ENCODE measurements at places on chromosomes 7 and 10.

GRCh38 chr10:93006435-93007039 is 54.1 kb upstream of the CYP26C1 start:
- DNase-seq = no peak

DNA sequence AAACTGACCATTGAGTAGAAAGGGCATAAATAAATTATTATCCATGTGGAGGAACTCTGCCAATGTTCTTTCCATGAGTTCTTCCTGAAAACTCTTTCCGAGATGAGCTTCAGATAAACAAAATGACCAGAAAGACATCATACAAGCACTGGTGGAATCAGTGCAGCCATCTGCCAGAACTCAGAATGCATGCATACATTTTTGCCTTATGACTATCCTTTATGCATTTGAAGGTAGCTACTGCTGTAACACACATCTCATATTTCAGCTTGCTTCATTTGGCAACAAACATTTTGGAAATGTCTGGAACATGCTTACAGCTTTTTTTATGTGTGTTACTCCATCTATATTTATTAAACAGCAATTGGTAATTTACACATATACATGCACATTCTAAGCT is 448.9 kb downstream of the PLXDC2 start:
- no peak for DNase-seq

- DNase-seq = no peak
Measured at GRCh38 chr7:83301416-83301815, 138.7 kb upstream of the PCLO start.

DNA sequence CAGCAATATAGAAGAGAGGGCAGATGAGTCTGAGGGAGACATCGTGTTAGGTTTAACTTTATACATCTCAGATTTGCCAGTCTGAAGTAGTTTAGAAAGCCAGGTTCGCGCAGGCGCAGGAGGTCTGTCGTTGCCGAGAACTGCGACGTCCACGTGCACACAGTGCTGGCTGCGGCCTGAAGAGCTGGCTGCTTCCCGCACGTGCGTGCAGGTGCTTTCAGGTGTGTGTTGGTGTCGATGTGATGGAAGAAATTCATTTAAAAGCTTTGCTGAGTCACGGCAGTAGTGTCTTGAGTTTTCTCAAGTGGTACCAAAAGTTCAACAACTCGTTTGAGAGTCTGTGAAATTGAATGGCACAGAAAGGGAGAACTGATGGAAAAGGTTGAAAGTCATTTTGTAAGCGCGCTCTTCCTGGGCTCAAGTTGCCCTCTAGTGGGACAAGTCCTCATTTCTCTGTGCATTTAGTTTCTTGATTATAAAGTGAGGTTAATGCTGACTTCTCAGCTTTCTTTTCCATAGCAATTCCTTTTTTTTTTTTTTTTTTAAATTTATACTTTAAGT is 18.6 kb downstream of the WDR37 start:
- DNase-seq = no peak

GRCh38 chr7:26100406-26101339 is 51.3 kb upstream of the NFE2L3 start:
- DNase-seq = no peak

- DNase-seq = no peak
Measured at GRCh38 chr7:23012186-23012585, 1.7 kb downstream of the HYCC1 start.

DNA sequence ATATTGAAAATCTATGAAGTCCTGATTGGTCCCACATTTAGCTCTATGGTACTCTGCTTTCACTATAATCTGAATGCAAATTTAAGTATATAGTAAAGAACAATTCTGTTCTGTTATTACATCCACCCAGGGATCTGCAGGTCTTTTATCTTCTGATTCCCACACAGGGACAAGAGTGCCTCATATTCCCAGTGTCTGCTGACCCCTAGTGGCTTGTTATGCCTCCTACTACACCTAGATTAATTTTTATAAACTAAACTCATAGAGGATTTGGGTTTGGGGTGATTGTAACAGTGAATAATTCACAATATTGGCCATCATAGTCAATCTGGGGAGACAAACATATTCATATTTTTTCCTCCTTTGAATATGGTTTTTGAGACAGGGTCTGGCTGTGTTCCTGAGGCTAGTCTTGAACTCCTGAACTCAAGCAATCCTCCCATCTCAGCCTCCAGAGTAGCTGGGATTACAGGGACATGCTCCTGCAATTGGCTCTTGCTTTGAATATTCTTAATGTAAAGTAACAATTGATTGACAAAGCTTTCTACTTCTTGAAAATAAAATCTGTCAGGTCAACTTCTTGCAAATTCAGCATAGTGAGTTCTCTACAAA is 282.1 kb downstream of the KCND2 start:
- no peak for DNase-seq

DNA sequence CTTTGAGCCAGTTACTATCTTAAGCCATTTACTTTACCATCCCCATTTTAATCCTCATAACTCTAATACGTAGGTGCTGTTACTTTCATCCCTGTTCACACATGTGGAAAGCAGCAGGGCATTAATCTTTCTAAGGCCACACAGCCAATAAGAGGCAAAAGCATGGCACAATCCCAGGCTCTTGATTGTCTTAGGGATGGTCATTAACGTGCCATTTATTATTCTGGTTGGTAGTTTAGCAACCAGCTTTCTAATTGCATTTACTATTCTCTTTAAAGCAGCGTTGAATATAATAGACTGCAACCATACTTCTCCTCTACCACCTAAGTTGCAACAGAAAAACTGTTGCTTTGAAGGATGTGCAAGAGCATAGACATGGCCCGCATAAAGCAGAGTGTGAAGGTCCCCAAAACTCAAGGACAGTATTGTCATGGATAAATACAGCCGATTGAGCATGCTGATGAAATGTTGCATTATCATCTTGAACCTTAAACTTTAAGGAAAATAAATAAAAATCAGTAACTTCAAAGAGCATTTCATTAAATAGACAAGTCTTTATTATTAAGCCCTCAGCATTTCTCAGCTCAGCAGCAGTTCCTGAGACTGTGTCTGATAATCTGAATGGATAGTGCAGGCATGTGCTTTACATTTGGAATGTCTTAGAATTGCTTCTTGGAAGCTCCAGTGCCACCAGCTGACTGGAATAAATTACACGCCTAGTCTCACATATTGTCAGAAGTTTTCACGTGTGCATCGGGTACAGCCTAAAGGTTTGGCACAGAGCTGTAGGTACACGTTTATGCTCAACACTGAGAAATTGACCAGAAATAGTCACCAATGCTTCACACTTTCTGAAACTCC is 467.1 kb downstream of the SDK1 start:
- no peak for DNase-seq

DNA sequence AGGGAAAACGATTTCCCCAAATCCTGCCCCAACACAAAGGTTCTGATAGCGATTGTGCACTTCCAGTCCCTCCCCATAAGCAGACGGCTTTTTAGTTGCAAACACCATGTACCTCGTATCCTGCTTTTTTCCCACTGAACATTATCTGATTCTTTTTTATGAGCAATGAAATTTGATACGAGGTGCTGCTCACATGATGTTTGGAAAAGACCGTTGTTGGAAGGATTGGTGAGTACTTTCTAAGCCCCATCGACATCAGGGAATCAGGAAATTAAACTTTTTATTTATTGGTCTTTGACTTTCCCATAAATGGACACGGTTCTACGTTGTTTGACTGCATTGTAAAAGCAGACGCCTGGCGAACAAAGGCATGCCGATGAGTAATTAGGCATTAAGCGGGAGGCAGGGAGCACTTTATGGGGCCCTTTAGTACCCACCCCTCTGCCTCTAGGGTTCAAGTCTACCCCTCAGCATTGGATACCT is 49.4 kb downstream of the TEX36 start:
- no peak for DNase-seq
